RPMI7951 (cell line): ENCODE measurements at places on chromosomes 5 and 9. TPM values are rescaled to one million over a fixed set of nuclear protein-coding genes. Genes with fewer than 3 reads are reported as not detected.
A peak's percentile ranks its signal among the peaks of the same experiment; 100 is the strongest.

- peak; percentile 69 for DNase-seq
Observed at GRCh38 chr5:53373451-53374158, 106.8 kb upstream of the FST start.

ANXA2R gene
- 2.6 and 3.2 TPM in 2 replicates for total RNA-seq

DNA sequence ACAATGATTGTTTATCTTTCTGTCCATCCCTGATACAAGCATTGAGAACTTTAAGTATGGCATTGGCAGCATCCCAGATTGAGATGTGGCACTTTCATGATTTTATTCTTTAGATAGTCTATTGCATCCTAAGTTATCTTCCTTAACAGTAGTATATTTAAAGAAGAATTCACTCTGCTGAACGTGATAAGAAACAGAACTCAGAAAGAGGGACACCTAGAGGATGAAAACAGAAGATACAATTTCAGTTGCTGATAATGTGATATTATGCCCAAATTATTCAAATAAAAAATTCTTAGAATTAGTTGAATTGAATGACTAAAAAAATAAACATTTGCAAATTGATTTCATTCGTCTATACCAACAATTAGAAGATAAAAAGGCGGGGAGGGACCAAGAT is 218.1 kb upstream of the DMRTA1 start:
- no peak for DNase-seq

SLC6A7 gene
- not detected in 2 replicates for total RNA-seq

FCN2 gene
- not detected in 2 replicates for total RNA-seq

DNA sequence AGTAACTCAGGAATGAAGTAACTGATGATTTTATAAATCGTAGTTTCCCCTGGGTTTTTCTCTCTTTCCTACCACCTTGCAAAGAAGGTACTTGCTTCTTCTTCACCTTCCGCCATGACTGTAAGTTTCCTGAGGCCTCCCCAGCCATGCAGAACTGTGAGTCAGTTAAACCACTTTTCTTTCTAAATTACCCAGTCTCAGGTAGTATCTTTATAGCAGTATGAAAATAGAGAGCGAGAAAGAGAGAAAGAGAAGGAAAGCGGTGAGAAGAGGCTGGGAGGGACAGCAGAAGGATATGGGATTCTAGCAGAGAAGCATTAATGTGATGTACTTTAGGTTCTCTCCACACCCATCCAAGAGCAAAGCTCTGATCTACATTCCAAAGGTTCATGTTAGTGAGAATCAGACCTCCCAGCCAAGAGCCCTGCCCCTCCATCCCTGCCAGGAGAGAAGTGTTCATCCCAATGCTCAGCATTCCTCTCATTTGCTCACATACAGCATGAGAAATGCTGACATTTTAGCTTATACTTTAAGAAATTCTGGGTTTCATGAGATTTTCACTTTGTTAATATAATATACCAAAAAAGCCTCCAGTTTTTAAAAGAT is 185.0 kb upstream of the PTGER4 start:
- DNase-seq, result no peak

DNA sequence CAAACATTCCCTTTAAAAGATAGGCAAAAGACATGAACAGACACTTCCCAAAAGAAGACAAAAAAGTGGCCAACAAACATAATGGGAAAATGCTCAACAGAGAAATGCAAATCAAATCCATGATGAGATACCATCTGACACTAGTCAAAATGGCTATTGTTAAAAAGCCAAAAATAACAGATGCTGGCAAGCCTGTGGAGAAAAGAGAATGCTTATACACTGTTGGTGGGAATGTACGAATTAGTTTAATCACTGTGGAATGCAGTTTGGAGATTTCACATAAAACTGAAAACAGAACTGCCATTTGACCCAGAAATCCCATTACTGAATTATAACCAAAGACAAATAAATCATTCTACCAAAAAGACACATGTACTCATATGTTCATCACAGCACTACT is 58.3 kb upstream of the WDR41 start:
- DNase-seq, result no peak

GRCh38 chr5:61534481-61535267 is 202.6 kb downstream of the ZSWIM6 start:
- DNase-seq, result no peak

DNA sequence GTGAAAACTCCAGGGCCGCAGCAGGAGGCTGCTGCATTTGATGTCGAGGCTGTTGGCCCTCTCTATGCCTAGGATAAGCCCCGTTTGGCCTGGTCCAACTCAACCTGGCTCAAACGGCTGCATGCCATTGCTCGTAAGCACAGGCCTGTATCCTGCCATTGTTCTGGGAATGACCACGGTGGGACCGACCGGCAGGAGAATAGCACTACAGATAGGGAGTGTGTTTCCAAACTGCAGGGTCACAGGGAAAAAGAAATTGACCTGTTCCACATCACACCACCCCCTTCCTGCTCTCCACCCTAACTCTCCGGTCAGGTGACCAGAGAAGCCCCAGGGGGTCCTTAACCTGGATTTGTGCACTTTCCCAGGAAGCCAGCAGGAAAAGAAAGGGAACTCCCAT is 278.7 kb upstream of the KLF4 start:
- no peak for DNase-seq

GRCh38 chr9:137575364-137575715 is 3.4 kb downstream of the DPH7 start:
- DNase-seq, result no peak

DNA sequence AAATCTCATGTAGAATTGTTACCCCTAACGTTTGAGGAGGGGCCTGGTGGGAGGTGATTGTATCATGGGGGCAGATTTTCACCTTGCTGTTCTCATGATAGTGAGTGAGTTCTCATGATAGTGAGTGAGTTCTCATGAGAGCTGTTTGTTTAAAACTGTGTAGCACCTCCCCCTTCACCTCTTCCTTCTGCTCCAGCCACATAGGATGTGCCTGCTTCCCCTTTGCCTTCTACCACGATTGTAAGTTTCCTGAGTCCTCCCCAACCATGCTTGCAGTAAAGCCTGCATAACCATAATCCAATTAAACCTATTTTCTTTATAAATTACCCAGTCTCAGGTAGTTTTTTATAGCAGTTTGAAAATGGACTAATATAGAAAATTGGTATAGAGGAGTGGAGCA is 1783.7 kb upstream of the CDH9 start:
- no peak for DNase-seq

DNA sequence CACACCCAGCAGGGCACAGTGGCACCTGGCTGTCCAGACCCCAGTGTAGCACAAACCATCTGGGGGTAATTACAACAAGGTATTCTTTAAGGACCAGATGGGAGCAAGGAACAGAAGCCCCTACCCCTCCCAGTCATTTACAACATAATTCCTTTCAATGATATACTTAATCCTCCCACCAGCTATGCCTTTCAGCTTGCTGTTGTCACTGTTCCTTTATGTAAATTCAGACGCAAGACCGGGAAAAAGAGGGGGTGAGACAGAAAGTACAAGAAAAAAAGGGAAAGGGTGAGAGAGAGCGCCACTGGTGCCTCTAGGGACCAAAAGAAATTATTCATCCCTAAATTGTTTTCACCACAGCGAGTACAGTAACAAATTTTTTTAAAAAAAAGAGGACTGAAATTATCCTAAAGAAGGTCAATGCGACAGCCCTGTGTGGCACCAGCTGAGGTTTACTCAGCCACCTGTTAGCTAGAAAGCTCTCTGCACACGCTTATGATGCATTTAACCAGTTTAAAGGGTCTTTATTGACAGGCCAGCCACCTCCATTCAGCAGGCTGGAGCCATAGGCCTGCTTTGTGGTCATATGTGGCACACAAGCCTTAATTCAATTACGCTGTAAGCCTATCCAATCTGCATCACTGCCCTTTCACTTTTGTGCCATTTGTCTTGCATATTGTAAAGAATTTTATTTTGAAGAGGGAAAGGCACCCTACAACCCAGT is 210.2 kb upstream of the ISL1 start:
- no peak for DNase-seq

DNA sequence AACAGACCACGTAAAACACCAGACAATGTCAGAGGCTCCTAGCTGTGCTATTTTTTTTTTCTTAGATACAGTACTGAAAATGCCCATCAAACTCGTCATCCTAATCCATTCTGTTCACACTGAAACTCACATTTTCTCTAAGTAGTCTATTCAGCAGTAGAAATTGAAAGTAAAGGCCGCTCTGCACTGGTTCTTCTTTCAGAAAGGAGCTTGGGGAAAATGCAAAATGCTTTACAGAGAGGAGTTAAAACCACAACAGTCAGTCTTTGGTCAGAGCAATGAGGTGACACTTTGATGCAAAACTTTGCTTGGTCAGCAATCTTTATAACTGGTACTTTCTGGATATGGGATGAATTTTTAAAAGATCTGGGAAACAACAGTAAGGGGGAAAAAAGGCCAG is 43.8 kb upstream of the SUSD1 start:
- DNase-seq, result no peak

CCNO gene
- 1.2 and 2.6 TPM in 2 replicates for total RNA-seq

- peak; percentile 96 for DNase-seq
Observed at GRCh38 chr9:33106827-33107621, 30.6 kb upstream of the SMU1 start.

DNA sequence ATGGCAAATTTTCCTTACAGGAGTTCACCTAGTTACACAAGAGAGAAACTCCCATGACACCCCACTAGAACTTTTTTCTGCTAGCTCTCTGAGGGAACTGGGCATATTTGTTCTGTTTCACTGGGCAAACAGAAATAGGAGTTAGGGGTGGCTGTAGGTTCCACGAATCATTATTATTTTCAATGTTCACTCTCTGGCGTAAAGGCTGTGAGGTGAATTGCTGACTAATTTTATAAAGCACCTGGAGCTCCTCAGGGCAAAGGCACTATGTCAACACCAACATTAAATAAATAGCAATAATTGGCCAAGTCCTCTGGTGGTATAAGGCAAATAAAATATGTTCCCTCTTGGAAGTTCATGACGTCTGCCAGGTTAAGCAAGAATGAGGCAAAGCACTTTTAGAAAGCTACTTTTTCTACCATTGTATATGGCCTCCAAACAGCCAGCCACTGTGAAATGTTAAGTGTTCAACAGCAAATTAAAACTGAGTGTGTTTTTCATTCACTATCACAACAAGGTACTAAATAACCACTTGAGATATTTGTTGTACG is 344.6 kb downstream of the PDE4D start:
- no peak for DNase-seq

- DNase-seq, result no peak
Observed at GRCh38 chr5:73395256-73395655, 53.3 kb downstream of the FOXD1 start.

DNA sequence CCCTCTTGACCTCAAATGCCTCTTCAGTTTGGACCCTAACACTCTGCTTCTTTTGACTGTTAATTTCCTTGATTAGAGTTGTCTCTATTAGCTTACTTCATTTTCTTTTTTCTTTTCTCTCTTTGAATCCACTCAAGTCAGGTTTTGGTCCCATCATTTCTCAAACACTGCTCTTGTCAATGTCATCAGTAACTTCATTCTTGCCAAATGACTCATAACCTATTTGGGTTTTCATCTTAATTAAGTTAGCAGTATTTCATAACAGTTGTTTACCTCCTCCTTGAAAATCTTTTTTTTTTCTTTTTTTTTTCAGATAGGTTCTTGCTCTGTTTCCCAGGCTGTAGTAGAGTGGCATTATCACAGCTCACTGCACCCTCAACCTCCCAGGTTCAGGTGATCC is 119.6 kb downstream of the PARP8 start:
- peak; percentile 25 for DNase-seq

- no peak for DNase-seq
Observed at GRCh38 chr9:128434340-128434739, 13.7 kb downstream of the CERCAM start.

- DNase-seq, result peak; percentile 56
Observed at GRCh38 chr5:112757468-112758208, 20.0 kb downstream of the APC start.

DNA sequence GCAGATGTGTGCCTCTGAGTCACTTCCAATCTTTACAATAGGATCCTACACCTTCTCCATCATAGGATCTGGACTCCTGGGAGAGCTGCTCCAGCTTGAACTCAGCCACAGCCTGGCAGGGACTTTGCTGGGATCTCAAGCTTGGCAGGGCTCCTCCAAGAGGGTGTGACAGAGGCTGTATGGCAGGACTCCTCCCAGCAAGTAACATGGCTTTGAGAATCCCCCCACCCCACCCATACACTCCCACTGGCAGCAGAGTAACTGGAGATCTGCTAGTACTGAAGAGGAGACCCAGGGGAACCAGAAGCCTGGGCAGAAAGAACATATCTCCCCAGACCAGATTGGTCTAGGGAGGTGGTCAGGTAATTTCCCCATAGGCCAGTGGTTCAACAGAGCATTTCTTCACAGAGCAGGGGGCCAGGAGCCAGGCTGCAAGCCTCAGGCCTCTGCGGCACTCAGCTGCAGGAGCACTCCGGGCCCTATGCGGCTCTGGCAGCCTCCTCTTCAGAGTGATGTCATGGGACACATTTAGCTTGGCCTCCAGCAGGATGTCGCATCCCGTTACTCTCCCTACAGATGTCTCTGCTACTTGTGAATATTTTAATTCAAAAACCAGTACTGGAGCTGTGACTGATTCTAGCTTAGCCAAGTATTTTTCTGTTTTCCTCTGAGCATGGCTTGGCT is 1.7 kb upstream of the ACSL6 start:
- no peak for DNase-seq

DNA sequence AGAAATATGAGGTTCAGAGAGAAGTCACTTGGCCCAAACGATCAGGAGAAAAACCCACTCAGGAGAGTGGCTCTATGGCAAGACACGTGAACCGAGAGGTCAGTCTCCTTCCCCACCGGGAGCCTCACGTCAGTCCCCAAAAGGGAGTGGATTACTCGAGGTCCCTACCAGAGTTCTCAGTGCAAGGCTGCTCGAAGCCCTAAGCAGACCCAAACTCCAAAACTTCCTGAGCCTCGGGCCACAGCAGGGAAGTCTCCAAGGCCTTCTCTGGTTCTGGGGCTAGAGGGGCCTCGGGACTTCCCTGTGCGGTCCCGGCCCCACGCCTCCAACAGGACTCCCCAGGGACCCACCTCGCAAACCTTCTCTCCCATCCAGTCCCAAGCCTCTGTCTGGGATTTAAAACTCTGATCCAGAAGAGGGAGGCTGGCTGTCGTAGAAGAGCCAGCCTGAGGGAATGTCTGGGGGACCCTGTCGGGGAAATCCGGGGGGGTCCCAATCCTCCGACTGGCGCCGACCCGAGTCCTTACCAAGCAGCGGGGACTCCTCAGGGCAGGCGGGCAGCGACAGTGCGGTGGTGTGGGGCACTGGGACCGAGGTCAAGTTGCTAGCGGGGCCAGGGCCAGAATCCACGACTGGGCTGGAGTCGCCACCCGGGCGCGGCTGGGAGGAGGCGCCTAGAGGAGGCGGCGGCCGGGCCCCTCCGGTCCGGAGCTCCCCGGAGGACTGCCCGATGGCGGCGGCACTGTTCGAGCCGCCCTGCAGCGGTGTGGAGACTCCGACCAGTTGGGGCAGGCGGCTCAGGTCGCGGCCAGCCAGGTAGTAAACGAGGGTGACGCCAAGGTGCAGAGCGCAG is 679 bp downstream of the B4GALT1 start:
- no peak for DNase-seq

- DNase-seq, result peak; percentile 49
Observed at GRCh38 chr5:62732677-62733121, 154.1 kb downstream of the LRRC70 start.

GRCh38 chr9:110912419-110913291 is 125.6 kb downstream of the LPAR1 start:
- DNase-seq, result no peak
